Right cardiac atrium (tissue), 5 donors: ENCODE measurements at places on chromosomes 5 and 9.
A peak's percentile ranks its signal among the peaks of the same experiment; 100 is the strongest.

DNA sequence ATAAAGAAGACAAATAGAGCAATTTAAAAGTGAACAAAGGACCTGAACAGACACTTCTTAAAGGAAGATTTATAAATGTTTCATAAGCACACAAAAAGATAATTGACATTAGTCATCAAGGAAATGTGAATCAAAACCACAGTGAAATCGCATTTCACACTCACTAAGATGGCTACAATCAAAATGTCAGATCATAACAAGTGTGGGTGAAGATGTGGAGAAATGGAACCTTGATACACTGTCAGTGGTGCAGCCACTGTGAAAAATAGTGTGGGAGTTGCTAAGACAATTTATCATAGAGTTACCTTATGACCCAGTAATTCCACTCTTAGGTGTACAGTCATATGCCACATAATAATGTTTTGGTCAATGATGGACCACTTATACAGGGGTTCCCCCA lies 54.5 kb upstream of the HTR4 start:
- DNase-seq = no peak

DNA sequence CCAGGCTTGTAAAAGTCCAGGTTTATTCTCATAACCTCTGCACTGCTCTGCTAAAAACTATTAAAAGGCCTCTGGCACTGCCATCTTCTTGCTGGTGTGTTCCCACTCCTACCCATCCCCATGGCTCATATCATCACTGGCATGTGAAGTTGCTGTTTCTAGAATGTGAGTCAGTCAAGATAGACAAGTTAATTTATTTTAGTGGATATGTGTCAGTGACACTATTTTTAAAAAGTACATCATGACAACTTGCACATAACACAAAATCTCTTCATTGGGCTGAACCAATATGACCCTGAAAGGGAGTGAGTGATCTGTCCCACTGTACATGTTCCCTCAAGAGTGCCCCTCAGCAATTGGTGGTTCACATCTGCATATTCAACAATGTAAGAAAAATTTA lies 299.7 kb downstream of the NFIB start:
- DNase-seq = no peak

- DNase-seq = peak; percentile 78
Observed at GRCh38 chr5:138148811-138149210, 9.6 kb upstream of the NME5 start.

DNA sequence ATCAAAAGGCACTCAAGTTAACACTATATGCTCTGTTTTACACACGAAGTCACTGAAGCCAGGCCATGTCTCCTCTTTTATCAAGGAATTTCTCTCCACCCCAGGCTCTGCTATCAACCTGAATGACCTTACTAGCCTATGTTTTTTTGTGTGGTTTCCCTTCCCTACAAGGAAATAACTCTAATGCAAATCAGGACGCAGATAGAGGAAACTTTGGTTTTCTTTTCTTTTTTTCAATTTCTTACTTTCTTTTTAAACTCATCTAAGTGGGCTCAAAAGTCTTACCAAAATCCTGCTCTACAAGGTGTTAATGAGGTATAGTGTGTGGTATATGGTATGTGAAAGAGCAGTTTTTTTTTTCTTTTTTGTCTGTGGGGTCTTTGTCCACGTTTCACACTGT lies 5.5 kb upstream of the SLC46A2 start:
- no peak for DNase-seq

DNA sequence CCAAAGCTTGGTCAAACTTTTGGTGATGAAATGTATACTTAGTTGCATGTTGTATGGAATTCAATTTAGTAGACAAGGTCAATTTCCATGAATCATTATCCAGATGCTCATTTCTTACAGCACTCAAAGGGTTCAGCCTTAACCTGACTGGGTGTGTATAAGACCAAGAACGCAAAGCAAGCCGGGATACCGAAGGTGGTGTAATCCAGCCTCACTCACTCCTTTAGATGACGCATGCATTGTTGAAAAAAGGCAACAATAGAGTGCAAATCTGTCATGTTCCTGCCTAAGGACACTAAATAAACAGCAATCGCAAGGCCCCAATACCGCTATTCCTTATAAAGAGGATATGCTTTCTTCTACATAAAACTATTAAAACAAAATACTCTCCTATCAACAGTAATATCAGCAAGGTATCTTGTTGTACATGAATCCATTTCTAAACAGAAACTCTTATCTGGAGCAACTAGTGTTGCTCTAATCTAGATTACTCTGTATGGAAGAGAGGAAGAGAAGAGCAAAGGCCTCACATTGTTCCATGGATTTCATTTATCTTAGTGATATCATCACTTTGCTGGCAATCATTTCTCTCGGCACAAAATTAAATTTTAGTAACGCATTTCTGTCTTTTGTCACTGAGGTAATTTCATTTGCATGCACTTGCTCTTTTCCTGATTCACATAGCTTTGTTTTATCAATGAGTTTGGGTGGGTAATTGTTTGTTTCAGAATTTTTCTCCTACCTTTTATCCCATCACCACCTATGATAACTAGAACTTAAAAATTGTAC lies 96.2 kb downstream of the PLK2 start:
- no peak for DNase-seq
